Stimulated activated CD4-positive, alpha-beta T cell treated with anti-CD3 and anti-CD28 coated beads, TNF-alpha, amount 100 ng/mL, for 48 hours (primary cell): ENCODE measurements at places on chromosomes 5 and 9.

- DNase-seq, result no peak
These were observed 24.2 kb upstream of the GLRX start for GRCh38 chr5:95846554-95847260.

DNA sequence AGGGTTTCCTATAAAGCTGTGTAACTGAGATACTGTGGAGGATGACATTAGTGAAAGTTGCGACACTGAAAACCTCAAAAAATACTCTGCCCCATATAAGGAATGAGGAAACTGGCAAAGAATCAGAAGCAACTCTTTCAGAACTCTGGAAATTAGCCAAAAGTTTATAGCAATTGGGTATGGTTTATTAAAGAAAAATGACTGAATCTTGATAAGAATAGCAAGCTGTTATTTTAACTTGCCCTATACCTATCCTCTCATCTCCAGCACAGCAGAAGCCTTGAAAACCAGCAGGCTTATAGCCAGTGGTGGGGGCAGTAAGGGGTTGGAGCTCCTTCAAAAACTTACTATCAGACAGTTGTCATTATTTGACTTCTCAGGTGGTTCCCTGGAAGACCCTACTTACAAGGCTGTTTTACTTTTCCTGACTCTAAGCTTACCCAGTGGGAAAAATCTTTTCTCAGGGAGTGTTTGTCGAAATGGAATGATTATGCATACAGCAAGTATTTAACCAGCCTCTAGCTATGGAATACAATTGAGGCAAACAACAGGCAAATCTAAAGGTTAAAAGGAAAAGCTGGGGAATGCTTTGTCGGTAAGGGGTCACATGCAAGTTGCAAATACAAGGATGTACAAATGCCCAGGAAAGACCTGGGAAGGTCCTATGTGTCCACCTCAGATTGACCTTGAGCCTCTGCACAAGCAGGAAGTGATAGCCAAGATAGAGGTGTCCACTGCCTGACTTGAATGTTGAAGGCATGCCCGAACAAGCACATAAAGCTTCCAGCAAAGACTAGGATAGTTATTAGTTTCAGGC lies 21.0 kb upstream of the FAM151B start:
- DNase-seq, result no peak

DNA sequence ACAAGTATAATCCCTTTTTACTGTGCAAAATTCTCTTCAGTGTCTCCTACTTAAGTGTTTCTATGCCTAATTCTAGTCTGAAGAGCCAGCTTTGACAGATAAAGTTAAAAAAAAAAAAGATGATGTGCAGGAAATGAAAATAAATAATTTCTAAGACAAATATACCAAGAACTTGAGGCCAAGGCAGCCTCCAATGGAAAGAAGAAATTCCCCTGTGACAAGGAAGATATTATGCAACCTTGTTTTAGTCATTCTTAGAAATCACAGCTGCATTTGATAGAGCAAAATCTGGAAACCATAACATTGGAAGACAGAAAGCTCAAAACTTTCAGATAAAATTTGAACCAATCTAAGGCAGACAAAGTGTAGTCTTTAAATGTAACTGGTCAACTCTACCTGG lies 375.9 kb upstream of the TLE4 start:
- no peak for DNase-seq

DNA sequence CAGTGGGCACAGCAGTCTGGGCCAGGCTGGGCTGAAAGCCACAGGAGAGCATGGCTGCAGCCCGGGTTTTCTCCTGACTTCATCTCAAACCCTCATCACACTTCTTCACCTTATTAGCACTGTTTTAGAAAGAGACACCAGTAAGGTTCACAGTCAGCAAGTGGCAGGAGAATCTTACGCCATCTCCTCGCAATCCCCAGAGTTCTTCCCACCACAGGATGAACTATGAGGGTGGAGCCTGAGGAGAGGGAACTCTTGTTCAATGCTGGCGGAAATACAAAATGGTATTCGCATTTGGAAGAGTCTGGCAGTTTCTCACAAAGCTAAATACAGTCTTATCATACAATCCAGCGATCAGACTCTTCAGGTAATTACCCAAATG lies 14.7 kb downstream of the BICD2 start:
- DNase-seq, result no peak

GRCh38 chr9:70263421-70263820 lies 4.6 kb downstream of the SMC5 start:
- no peak for DNase-seq

DNA sequence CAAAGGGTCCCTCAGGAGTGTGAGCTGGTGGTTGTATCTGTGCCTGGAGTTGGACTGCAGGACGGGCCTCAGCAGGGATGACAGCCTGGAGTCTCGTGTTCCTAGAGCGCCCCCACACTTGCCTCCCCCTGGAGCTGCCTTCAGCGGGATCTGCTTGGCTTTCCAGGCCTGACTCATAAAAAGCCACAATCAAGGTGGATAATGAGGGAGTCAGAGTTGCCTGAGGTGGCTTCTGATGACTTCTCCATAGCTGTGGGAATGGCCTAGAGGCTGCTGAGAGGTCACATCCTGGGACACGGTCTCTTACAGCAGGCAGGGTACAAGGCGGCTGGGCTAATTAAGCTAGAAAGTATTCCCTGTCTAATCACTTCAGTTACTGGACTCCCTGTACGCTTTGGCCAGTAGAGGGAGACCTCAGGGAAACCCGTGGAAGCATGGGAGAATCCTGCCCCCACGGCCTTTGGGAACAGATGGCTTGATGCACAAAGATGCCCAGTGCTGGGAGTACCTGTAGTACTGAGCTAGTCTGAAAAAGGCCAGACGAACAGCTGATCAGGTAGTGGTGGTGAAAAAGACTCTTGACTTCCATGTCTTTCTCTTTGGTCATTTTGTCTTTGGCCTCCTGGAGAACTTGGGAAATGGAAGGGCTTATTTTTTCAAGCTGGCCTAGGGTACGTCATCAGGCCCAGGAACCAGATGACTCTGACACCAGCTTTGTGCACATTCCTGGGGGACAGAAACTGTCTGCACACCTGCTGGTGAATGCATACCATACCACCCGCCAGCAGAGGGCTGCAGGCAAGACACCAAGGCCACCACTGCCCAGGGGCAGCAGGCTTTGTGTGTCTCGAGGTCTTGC lies 16.1 kb upstream of the FRRS1L start:
- DNase-seq, result no peak
